ENCODE measurements at places on chromosomes 11 and 22. TPM values are rescaled to one million over a fixed set of nuclear protein-coding genes. Genes with fewer than 3 reads are reported as not detected.

GRCh38 chr11:111231836-111232235, 13.7 kb upstream of the POU2AF2 start:
- peaks cover 5% of the 10 kb centered on the region for H3K27me3 ChIP-seq
- no peak overlapping the region for H3K4me3 ChIP-seq

GRCh38 chr11:35943713-35944502, at the start of gene LDLRAD3:
Gene LDLRAD3 (plus strand): TSS chr11:35944062. CDS start chr11:35944099, 37 bp downstream.
- DNase-seq, result peak; percentile 86
- peaks cover 37% of the 10 kb centered on the region for H3K4me1 ChIP-seq
- H3K27me3 ChIP-seq, result peaks cover 29% of the 10 kb centered on the region
- H3K4me3 ChIP-seq, result peak within 1 kb of the TSS; percentile 97
- peak within 1 kb of the TSS; percentile 85 for H3K27ac ChIP-seq
- H3K36me3 ChIP-seq, result no peaks in the 10 kb centered on the region

The MN1 gene
- total RNA-seq, result 1.7 TPM

- DNase-seq, result no peak
- H3K36me3 ChIP-seq, result peaks cover 28% of the 10 kb centered on the region
- peaks cover 41% of the 10 kb centered on the region for H3K4me1 ChIP-seq
- no peak overlapping the region for H3K4me3 ChIP-seq
Measured at GRCh38 chr22:33332538-33332937, 274.4 kb upstream of the SYN3 start.

- no peaks in the 10 kb centered on the region for H3K36me3 ChIP-seq
- no peak for DNase-seq
- peak overlapping the region; percentile 97 for H3K4me3 ChIP-seq
Measured at GRCh38 chr22:46735747-46736608, 2.1 kb downstream of the CERK start.

Measured in type B pancreatic cell (in vitro differentiated cells).